Kidney tubule cell (primary cell): ENCODE measurements at places on chromosomes 11 and 22.

GRCh38 chr11:113829751-113830150 lies 45.6 kb downstream of the USP28 start:
- no peak for DNase-seq

DNA sequence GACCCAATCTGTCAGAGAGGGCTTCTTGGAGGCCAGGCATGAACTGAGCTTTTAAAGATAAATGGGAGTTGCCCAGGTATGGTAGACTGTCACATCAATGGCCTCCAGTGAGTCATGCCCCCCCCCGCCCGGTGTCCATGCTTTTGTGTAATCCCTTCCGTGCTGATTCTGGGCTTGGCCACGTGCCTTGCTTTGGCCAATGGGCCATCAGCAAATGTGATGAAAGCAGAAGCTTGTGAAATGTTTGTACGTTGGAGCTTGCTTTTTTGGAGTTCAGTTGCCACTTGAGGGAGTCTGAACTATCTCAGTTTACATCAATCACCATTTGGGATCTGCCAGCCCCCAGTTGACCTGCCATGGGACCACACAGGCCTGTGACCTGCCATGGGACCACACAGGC lies 4.3 kb upstream of the THY1 start:
- DNase-seq: no peak

DNA sequence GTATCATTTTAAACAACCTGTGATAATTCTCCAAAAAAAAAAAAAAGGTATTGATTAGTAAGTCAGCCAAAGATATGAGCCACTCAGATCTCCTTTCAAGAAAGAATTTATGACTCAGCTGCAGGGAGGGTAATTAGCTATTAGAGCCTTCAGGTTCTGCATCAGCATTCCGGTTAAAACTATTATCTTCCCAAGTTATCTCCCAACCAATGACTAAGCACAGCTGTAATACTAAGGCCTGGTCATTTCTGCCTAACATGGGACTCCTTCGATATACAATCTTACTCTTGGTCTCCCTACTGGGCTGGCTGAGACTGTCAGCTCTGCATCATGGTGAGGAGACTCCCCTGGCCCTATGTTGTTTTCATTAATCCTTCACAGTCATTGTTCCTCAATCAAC lies 60.4 kb downstream of the SBF2 start:
- DNase-seq: peak; percentile 78

DNA sequence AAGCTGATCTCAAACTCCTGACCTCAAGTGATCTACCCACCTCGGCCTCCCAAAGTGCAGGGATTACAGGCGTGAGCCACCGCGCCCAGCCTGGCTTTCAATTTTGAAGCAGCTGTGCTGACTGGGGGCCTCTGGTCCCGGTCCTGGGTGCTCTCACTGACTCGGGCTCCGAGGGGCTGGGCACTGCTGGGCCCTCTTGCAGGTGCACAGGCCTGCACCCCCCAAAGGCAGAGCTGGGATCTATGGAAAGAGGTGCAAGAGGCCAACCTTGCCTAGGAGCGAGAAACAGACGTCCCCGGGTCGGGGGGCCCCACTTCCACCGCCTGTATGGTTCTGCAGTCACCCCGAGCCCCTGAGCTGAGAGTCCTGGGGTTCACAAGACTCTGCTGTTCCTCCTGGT lies 33.2 kb downstream of the KIAA0930 start:
- DNase-seq: no peak

DNA sequence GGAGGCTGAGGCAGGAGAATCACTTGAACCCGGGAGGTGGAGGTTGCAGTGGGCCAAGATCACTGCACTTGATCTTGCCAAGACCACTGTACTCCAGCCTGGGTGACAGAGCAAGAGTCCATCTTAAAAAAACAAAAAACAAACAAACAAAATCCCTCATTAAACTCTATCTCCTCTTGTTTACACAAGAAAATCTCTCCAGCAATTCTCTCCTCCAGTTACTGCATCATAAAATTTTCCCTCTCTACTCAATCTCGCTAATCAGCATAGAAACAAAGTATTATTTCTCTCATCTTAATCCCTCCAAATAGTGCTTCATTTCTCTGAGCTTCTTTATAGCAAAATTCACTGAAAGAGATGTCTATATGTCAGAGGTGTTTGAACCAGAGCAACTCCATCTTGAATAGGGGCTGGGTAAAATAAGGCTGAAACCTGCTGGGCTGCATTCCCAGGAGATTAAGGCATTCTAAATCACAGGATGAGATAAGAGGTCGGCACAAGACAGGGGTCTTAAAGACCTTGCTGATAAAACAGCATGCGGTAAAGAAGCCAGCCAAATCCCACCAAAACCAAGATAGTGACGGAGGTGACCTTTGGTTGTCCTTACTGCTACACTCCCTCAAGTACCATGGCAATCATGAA lies 19.8 kb downstream of the MTMR2 start:
- no peak for DNase-seq

DNA sequence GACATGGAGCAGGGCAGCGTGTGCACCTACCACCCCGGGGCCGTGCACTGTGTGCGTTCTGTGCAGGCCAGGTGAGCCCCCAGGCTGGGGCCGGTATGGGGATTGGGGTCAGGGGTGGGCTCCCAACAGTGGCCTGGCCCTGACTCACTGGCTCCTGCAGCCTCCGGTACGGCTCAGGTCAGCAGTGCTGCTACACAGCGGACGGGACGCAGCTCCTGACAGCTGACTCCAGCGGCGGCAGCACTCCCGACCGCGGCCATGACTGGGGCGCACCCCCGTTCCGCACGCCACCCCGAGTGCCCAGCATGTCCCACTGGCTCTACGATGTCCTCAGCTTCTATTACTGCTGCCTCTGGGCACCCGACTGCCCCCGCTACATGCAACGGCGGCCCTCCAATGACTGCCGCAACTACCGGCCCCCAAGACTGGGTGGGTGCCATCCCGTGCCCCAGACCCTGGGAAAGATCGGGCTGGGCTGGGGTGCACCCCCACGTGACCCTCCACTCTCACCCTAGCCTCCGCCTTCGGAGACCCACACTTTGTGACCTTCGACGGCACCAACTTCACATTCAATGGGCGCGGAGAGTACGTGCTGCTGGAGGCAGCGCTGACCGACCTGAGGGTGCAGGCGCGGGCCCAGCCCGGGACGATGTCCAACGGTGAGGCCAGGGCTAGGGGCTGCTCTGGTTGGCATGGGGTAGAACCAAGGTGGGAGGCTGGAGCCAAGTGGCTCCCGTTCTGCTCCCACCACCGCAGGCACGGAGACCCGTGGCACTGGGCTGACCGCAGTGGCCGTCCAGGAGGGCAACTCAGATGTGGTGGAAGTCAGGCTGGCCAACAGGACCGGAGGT lies 4.4 kb downstream of the SUSD2 start:
- DNase-seq: no peak

GRCh38 chr11:29183301-29183700 lies 833.5 kb downstream of the KCNA4 start:
- DNase-seq: no peak

GRCh38 chr22:27557286-27558008 lies 244.1 kb downstream of the MN1 start:
- no peak for DNase-seq
